NCI-H1417 treated with DMSO at 0.1 percent for 48 hours (cell line): ENCODE measurements at places on chromosomes 11 and 22.

DNA sequence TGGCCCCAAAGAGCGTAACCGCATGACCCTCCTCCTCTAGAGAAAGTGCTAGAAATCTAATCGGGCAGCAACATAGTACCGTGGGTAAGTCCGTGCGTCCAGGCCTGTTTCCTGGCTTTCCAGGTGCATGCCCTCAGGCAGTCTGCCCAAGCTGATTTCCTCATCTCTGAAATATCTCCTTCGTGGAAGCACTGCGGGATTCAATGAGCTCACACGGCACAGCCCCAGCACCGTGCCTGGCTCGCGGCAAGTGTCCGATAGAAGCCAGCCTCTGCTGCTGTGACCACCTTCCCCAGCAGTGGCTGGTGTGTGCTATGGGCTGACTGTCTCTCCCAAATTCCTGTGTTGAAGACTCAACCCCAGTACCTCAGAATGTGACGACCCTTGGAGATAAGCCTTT lies 20.7 kb downstream of the RPUSD4 start:
- DNase-seq = no peak

DNA sequence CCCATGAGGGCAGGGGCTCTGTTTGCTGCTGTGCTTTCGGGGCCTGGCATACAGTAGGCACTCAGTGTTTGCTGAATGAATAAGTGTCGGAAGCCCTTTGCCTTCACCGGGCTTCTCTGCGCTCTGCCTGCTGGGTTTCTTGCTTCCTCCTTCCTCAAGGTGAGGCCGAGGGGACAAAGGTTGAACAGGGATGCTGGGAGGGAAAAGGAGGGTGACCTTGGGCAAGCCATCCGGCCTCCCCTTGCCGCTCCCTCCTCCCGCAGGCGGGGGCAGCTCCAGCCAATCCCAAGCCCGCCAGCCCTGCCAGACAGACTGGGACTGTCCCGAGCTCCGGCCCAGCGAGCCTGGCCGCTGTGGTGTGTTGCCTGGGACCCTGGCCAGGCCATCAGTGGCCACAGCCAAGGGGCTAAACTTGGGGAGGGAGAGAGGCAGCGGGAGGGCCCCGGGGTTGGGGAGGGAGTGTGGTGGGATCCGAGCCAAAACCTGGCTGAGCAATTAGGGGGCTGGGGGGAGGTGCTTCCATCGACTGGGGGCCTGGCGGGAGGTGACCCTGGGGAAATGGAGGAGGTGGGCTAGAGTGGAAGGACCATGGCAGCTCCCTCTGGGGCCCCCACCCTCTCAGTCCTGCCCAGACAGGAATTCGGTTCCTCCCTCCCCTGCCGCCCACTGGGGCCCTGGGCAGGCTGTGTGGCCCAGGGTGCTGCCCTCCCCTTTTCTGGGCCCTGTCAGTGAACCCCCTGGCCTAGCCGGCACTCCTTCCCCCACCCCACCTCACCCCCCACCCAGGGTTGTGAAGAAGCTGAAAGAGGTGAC lies 3.4 kb upstream of the RCOR2 start:
- no peak for DNase-seq

GRCh38 chr22:43011079-43011478 lies 3.9 kb downstream of the PACSIN2 start:
- no peak for DNase-seq

DNA sequence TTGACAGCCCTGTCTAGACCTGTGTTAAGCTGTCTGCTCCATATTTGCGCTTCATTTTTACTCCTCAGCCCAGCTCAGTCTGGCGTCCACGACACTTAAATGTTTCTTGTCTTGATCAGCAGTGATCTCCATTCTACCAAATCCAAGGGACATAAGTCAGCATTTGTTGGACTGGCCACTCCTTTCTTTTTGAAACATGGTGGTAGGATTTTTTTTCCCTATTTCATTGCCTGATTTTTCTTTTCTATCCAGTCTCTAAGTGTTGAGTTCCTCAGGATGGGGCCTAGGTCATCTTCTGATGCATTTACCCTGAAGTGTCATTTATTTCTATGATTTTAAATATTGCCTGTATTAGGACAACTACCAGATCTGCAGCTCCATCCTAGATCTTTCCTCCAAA lies 873 bp downstream of the NCAPH2 start:
- DNase-seq = no peak

GRCh38 chr11:119370486-119371046 lies 10.9 kb downstream of the USP2 start:
- DNase-seq = no peak

DNA sequence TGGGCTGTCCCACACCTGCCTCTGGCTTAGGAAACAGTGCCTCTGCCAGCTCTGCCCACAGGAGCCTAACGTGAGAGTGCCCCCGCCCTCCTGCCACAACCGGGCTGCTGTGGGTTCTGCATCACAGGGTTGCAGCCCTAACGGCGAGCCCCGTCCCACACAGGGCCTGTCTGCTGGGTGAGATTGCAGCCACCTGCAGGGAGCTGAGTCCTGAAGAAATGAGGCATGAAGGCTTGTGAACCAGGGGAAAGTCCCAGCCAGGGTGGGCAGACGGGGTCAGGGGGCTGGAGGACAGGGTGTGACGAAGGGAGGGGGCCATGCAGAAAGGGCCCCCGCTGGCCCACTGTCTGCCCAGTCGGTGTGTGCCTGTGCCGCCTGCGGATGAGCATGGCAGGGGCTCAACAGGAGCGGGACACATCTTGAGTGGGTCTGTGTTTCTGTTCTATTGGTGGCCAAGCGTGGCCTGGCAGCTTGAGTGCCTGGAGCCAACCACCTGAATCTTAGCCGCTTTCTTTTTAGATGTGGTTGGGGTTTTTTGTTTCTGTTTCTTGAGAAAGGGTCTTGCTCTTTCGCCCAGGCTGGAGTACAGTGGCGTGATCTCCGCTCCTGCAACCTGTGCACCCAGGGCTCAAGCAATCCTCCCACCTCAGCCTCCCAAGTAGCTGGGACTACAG lies 38.9 kb downstream of the CTTN start:
- DNase-seq = no peak
